CD8-positive, alpha-beta T cell (primary cell): ENCODE measurements at places on chromosomes 6 and 20.

DNA sequence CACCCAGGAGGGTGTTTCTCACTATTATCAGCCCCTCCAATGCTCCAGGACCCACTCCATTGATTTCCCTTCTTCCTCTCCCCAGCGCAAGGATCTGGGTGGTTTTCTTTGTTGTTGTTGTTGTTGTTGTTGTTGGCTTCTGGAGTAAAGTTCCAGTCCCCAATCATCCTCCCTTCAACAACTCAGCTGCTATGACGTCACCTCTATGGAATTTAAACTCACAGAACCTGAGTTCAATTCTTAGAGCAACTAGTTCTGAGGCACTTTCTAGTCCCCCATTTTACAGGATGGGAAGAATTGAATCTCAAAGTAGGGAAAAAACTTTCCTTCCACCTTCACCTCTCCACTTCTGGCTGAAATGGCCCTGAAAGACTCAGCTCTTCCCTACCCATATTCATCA, 9.7 kb upstream of the WFDC8 start:
- DNase-seq, result no peak

DNA sequence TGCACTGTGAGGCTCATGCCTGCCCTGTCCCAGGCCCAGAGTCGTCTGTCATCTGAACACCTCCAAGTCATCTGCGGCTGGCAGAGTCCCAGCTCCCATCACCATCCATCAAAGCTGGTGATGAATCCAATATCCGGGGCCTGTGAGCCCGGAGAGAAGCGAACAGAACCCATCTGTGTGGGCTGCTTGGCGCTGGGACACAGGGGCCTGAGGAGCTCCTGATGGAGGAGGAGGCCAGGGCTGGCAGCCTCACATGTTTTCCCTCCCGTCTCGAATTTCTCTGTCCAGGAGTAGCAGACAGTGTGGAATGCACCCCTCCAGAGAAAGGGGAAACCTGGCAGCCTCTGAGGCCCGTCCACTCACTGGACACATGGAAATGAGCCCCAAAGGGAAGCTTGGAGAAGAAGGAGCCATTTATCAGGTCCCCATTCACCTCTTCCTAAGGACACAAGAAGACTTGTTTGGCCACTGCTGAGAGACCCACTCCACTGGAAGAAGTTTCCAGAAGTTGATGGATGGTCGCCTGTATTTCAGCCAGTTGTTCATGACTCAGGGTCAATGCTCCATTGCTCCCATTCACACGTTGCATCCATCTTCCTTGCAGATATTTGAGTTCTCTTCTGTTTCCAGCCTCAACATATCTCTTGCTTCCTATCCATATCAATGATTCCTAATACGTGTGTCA, 307.5 kb upstream of the SULF2 start:
- DNase-seq, result no peak

DNA sequence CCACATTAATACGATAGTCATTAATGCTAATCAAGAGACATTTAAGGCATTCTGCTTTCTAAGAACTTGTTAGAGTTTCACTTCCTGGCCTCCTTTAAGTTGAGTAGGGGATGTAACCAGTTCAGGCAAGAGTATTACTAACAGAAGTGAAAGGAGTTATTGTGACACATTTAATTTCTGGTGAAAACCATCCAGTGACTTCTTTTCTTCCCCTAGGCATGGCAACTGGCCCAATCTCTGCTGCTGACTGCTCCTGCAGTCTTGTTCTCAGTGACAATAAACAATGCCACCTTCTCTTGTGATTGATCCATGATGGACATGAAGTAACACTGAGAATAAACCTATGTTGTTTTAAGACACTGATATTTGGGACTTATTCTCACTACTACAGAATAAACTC, 130.9 kb upstream of the DEFB112 start:
- DNase-seq, result no peak

GRCh38 chr20:40908309-40908708, 120.3 kb upstream of the TOP1 start:
- no peak for DNase-seq

DNA sequence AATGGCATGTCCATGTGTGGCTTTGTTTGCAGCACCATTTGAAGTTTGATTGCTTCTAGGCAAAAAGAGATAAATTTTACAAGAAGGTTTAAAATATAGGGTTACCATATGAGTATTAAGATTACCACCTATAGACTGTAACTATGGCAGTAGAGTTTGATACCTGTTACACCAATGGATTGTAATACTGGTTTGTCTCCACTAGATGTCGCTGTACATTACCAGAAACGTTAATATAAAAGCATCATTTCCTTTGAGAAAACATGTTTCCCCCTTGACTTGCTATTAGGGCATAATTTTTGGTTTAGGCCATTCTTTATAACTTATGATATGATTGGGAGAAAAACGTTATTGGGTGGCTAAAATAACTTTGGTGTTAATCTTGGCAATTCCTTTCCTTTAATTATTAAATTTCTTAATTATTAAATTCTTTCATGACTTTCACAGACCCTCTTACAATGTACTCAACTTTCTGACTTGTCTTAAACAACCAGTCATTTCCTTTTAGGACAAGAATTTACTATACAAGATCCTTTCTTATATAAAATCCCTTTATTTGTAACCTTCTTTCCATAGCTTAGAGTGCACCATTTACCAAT, 42.8 kb downstream of the HLA-DPB1 start:
- DNase-seq, result no peak
